ENCODE measurements at places on chromosomes 5 and 9. TPM values are rescaled to one million over a fixed set of nuclear protein-coding genes. Genes with fewer than 3 reads are reported as not detected.

The OR1Q1 gene
- not detected for total RNA-seq

The PTPDC1 gene
- 7.7 TPM for total RNA-seq

The IL33 gene
- not detected for total RNA-seq

GRCh38 chr5:134948911-134949310 is 18.8 kb upstream of the CATSPER3 start:
- no peak for DNase-seq

The TGFBI gene
- total RNA-seq, result 172 TPM

The MORN5 gene
- total RNA-seq, result not detected

GRCh38 chr9:129310666-129311350 is 132.7 kb upstream of the IER5L start:
- no peak for DNase-seq

DNA sequence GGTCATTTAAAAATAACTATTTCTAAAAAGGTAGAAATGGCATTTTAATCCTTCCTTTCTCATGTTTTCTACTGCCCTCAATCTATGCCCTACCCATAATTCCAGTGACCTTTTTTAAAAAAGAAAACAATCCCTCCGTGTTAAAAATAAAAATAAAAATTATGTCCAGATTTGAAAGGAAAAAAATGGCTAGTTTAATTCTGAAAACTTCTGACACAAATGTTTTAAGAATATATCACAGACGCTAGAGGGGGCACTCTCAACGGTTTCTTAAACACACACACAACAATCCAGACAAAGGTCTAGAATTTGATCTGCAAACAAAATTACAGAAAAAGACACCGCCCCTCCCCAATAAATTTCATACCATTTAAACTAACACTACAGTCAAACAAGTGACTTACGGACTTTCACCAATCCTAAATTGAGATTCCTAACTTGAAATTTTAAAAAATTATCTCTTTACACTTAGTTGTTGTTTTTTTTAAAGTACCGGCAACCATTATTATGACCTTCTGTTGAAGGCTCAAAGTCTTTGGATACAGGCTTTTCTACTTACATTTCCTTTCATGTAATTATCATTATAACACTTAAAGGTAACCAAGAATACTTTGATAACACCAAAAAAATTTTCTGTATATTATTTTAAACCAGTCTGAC is 38.2 kb downstream of the CLINT1 start:
- peak; percentile 46 for DNase-seq

The SNCAIP gene
- not detected for total RNA-seq

DNA sequence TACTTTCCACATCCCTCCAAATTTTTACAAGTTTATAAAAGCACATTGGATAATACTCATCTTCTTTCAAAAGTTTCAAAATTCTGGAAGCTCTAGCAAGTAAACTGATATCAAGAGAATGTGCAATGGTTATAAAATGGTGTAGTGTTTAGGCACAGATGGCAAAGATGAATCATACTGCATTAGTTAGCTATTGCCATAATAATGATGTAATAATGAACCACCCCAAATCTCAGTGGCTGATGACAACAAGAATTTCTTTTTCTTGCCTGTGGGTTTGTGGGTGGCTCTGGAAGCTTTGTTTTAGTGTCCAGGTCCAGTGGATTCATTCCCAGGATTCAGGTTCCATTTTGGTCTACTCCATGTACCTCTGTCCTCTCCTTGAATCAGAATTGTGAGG is 319.0 kb downstream of the BRINP1 start:
- DNase-seq, result no peak

The PTGDS gene
- total RNA-seq, result not detected

The BHMT gene
- not detected for total RNA-seq

DNA sequence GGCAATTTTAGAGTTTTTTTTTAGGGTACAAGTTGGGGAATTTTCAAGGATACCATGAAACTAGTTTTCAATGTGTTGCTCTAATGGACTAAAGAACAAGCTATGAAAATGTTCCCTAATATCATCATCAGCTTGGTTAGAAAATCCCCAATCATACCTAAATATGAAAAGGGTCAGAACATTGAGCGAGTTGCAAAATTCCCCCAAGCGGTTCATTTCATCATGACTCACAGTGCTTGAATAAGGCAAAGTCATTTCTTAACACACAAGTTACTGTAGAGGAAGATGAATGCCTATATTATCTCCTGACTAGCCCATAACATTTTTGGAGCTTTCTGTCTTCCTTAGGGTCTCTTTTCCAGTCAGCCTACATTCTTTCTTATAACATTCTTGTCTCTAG is 62.7 kb downstream of the ST8SIA4 start:
- DNase-seq, result no peak

The WDR38 gene
- total RNA-seq, result not detected

- DNase-seq, result no peak
These were observed 99.8 kb downstream of the STRBP start for GRCh38 chr9:123168586-123168985.

GRCh38 chr5:88049156-88049555 is 219.5 kb downstream of the TMEM161B start:
- DNase-seq, result no peak

GRCh38 chr5:68745448-68745847 is 348.4 kb upstream of the SLC30A5 start:
- DNase-seq, result no peak

- no peak for DNase-seq
These were observed 13.5 kb upstream of the AGXT2 start for GRCh38 chr5:35061211-35061770.

The HTR4 gene
- total RNA-seq, result not detected

GRCh38 chr5:90585337-90585986 is 26.9 kb downstream of the ADGRV1 start:
- DNase-seq, result no peak

The JAKMIP2 gene
- 0.79 TPM for total RNA-seq

DNA sequence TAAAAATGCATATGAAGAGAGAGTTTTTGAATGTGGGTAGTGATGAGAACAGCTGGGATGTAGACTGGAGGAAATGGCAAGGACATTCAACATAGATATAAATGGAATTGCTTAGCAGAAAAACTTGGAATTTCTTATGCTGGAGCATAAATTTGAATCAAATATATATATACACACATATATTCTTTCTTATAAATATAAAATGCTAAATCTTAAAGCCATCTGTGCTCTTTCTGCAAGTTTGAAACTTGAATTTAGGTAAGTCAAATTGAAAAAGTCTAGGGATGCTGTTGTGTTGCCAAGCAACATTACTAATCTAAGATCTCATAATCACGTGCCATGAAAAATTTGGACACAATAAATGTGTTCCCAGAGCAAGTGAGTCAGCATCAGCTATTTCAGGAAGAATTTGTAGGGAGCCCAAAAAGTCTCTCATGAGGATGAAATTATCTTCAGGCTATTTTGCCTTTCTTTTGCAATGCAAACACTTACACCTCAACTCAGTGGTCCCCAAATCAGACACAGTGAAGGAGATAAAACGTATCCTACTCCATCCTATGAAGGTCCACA is 58.4 kb upstream of the ALDH1A1 start:
- no peak for DNase-seq

DNA sequence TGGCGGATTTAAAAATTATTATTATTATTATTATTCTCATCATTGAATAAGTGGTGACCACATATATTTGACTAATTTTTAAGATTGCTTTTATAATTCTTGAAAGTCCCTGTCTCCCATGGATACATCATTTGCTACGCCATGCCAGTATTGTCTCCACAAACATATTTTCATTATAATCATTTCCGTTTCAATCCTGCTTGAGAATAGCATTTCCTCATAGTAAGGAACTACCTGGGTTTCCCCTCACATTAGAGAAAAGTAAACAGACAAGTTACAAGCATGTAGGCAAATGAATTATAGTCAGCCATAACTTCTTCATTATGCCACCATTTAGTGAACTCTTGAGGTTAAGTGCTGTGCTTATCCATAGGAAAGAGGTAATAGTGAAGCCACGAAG is 276.6 kb downstream of the NFIB start:
- no peak for DNase-seq

DNA sequence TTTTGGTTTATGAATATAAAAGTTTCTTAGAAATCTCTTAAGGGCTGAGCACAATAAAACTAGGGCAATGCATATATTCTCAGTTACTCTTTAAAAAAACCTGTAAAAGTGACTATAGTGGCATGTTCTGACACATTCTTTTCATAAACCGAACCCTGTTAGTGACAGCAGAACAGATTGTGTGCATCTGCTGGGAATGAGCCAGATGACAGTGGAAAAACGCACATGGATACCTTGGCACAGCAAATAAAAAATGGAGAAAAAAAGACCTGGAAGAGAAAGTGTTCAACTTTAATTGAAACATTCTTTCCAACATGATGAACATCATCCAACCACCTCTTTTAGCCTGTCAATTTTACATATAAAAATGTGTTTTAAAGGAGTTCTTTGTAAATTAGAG is 12.7 kb downstream of the MEF2C start:
- DNase-seq, result no peak

The ANXA2R gene
- 2.5 TPM for total RNA-seq

The KCNV2 gene
- not detected for total RNA-seq

DNA sequence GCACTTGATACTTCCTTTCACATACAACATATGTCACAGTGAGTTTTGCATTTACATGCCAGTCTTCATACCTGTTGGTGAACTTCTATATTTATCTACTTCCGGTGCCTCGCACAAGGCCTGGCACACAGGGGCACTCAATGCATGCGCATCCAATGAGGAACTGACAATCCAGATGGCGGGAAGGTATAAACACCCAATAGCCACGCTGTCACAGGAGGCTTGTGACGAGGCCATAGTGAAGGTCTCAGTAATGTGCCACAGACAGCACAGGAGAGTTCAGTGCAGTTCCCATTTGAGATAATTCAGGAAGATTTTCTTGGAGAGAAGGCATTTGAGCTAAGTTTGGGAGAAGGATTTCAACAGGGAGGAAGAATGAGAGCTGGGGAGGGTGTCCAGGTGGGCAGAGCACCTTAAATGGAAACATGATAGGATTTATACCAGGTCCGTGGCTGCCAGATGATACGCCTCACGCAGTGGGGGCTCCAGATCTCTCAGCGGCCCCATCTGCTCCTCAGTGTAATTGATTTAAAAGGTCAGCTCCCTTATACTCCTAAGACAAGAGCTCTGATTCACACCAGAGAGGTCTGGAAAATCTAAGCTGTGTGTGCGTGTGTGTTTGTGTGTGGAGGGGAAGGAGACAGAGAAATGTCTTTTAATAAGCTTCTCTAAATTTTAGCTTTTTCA is 206.2 kb downstream of the DCP2 start:
- DNase-seq, result no peak

The FAM169A gene
- total RNA-seq, result 16.5 TPM

DNA sequence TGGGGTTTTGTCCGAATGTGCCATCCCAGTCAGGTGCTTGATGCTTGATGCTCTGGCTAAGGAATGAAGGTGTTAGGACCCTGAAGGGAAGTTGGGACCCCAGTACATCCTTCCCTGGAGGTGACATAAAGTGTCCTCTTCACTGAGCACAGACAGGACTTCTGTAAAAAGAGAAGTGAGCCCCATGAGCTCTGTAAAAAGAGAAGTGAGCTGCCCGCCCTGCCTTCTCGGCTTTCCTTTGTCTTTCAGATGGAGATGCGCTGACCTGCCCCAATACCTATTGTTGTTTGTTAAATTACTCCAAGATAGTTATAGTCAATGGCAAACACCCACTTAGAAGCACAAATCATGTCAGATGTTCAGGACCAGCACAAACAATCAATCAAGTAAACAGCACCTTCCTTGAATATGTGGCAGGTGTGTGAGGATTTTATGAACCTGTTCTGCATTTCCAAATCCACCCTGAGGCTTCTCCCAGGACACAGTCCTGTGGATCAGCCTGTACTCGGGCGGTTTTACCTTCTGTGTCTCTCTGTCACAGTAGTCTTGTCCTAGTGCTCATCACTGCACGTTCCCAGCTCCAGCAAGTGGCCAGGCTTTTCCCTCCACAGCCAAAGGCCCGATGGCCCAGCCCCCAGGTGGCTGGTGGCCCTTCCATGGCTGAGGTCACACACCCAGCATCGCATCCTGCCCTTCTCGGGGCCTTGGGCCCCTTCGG is 191.4 kb downstream of the MTRR start:
- no peak for DNase-seq

The LRRC19 gene
- total RNA-seq, result not detected

The CYSTM1 gene
- 17.5 TPM for total RNA-seq

DNA sequence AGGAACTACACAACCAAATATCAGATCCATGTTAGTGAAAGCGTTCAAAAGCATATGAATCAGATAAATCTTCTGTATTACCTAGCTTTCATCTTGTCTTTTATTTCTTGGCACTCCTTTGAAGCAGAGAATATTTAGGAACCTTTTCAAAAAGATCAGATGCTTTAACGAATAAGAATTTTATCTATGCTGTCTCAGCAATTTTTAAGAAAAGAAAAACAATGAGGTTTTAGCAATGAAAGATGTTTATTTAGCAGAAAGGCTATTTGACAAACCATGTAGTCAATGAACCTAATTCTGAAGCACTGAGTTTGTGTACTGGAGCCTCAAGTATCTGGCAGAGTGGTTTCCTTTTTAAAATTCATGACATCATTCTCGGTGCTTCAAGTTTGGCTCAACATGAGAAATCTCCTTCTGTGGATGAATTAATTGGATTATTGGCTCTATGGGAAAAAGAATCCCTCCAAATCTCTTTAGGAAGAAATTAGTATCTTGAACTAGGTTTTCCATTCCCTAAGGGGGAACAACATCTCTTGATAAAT is 534.7 kb downstream of the CAAP1 start:
- no peak for DNase-seq

DNA sequence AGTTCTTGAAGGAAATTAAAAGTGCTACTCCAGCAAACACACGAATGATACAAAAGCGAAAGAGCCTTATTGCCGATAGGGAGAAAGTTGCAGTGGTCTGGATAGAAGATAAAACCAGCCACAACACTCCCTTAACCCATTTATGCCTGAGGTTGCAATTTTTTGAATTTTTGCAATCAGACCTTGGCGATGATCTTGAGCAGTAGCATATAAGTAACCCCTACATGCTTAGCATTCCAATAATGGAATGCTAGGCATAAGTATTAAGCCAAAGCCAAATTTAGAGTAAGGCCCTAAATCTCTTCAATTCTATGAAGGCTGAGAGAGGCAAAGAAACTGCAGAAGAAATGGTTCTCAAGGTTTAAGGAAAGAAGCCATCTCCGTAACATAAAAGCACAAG is 153.5 kb downstream of the SLC28A3 start:
- DNase-seq, result no peak

DNA sequence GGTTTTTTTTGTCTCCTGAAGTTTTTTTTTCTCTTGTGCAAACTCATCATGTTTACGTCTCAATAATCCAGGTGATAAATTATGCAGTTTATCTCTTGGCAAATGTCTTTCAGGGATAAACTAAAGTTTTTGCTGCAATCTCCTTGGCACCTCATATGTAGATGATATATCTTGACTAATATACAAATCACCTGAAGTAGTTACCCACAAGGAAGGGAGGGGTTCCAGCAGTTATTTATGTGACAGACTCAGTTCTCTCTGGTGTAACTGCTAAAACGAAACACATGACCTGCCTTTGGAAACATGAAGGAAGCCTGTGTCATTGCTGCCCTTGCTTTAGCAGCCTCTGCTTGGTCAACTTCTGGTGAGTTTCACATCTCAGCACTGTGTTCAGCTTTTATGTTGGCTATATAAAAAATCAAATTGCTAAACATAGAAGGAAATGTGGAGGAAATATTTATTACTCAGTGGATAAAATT is 39.3 kb upstream of the KIAA1958 start:
- DNase-seq, result no peak

GRCh38 chr9:133173056-133173455 is 9.3 kb upstream of the GBGT1 start:
- no peak for DNase-seq

Data from SJSA1 (cell line).